ENCODE measurements at places on chromosomes 16 and 17.

GRCh38 chr17:339193-340061 is 13.2 kb downstream of the RPH3AL start:
- no peak for DNase-seq

GRCh38 chr17:69445132-69445531 is 30.6 kb downstream of the MAP2K6 start:
- DNase-seq = no peak

DNA sequence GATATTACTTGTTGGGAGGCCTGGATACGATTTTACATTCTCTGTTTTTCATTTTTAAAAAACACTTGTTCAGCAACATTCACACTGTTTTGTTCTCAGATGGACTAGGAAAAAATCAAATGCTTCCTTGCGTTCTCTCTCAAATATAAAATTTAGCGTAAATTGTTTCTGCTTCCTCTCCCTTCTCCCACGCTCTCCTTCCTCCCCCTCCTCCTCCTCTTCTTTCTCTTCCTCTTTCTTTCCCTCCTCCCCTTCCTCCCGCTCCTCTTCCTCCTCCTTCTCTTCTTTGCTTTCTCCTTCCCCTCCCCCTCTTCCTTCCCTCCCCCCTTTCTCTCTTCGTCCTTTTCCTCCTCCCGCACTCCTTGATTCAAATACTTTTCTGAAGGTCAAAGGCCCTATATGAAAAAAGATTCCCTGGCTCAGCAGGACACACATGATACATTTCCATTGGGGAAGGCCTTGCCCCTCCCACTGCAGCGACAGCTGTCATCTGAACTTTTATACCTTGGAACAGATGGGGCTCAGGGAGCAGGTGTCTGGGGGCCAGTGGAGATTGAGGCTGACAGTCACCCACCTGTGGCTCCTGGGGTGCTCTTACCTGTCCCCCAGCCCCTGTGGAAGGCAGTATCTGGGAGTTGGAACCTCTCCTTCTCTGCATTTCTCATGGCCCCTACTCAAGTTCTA is 99.4 kb upstream of the SDK2 start:
- no peak for DNase-seq

DNA sequence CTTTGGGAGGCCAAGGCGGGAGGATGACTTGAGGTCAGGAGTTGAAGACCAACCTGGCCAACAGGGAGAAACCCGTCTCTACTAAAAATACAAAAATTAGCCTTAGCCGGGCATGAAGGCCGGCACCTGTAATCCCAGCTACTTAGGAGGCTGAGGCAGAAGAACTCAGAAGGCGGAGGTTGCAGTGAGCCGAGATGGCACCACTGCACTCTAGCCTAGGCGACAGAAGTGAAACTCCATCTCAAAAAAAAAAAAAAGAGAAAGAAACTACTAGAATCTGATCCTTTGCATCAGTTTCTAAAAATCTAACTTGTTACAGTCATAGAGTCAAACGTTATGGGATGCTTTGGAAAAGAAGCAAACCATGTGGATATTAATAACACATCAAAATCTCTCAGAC is 1.6 kb upstream of the PECAM1 start:
- no peak for DNase-seq

GRCh38 chr16:3383045-3383448 is 17.8 kb downstream of the ZSCAN32 start:
- DNase-seq = no peak

- no peak for DNase-seq
These were observed 147.1 kb downstream of the RPTOR start for GRCh38 chr17:80691784-80692183.

DNA sequence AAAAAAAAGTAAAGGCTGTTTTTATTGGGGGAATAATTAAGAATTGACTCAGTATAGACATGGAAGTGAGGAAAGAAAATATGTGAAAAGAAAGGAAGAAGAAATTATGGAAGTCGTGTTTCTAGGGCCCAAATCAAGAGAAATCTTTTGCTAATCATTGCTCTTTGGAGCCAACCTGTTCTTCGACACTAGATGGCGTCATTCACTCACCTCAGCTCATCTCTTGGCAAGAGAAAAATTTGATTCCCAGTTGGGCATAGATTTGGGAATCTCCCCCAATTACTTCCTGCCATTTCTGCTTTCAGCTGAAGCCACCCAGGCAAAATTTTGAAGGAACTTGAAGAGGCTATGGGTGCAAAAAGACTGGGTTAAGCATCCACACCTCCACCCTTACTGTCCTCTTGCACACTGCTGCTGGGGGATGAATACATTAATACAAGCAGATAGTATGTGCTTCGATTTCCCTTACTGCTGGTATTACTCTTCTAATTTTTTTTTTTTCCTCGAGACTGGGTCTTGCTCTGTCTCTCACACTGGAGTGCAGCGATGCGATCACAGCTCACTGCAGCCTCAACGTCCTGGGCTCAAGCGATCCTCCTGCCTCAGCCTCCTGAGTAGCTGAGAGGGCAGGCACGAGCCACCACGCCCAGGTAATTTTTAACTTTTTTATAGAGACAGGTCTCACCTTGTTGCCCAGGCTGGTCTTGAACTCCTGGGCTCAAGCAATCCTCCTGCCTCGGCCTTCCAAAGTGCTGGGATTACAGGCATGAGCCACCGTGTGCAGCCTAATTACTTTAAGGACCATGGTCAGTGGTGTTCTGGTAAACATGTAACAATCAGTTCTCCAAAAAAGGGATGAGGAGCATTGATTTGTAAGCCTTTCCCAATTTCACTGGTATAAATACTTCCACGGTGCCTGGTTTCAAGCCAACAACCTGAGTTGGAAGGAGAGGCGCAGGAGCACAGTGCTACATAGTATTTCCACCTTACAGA is 13.5 kb downstream of the PSMD7 start:
- no peak for DNase-seq

- DNase-seq = no peak
These were observed 105.7 kb downstream of the PITPNC1 start for GRCh38 chr17:67482764-67483163.

DNA sequence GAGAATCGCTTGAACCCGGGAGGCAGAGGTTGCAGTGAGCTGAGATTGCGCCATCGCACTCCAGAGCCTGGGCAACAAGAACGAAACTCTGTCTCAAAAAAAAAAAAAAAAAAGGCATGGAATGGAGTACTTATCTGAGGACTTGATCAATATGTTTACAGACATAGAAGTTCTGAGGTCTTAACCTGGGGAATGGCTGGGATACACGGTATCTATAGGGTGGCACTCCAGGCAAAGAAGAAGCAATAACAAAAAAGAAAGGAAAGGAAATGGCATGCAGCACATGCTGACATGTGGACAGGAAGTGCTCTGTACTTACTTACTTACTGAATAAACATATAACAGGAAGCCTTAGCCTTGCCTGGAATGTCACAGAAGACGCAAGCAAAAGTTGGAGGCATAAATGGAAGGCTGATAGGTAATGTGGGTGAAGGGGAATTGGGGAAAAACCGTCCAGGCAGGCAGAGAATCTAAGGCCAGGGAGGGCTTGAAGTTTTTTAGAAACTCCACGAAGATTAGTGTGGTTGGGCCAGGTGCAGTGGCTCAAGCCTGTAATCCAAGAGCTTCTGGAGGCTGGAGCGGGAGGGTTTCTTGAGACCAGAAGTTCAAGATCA is 10.1 kb upstream of the SPOP start:
- no peak for DNase-seq

DNA sequence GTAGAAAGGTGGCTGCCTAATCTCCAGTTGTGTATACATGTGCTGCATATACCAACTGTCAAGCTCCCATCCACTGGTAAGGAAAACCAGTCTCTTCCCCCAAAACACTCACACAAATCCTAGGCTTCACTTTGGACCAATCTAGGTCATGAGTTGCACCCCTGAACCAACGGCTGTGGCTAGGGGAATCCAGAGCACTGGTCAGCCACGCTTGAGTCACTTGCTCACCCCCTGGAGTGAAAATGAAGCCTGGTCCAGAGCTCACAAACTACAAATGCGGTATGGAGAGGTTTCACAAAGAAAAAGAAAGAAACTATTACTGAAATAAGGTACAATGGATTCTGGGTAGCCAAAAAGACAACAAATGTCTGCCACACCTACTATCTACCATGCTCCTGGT is 66.1 kb upstream of the NLK start:
- no peak for DNase-seq

DNA sequence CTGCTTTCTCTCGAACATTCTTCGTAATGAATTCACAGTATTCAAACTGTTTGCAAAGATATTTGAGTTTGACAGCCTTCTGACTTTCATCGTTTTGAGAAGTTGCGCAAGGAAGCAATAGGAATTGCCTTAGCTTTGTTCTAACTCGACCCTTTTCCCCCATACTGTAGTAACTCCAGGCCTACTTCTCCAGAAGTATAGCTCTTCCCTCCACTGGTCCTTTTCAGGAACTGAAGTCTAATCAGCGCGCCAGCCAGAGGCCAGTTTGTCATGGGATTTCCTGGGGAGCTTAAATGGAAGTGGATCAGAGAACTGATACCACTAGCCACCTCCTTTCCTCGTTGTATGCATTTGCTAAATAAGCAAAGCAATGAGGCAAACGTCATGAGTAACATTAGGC is 27.9 kb downstream of the CDR2 start:
- no peak for DNase-seq

- no peak for DNase-seq
These were observed 5.5 kb upstream of the ZNF750 start for GRCh38 chr17:82845163-82845807.

GRCh38 chr16:8998108-8998507 is 34.4 kb upstream of the USP7 start:
- DNase-seq = no peak

DNA sequence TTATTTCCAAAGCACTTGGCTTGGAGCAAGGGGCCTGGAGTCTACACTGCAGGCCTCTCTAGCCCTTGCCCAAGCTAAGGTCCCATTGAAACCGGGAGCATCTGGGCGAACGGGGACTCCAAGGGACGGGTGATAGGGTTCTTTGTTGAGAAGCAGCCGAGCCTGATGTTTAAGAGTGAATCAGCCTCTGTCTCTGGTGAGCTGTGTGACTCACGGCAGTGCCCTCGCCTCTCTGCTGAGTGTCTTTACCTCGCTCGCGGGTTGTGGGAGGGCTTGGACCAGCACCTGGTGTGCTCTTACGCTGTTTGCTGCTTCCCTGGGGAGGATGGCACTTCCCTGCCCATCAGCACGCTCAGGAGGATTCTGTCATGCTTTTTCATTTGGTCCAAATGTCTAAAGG is 1.3 kb downstream of the HGS start:
- no peak for DNase-seq

DNA sequence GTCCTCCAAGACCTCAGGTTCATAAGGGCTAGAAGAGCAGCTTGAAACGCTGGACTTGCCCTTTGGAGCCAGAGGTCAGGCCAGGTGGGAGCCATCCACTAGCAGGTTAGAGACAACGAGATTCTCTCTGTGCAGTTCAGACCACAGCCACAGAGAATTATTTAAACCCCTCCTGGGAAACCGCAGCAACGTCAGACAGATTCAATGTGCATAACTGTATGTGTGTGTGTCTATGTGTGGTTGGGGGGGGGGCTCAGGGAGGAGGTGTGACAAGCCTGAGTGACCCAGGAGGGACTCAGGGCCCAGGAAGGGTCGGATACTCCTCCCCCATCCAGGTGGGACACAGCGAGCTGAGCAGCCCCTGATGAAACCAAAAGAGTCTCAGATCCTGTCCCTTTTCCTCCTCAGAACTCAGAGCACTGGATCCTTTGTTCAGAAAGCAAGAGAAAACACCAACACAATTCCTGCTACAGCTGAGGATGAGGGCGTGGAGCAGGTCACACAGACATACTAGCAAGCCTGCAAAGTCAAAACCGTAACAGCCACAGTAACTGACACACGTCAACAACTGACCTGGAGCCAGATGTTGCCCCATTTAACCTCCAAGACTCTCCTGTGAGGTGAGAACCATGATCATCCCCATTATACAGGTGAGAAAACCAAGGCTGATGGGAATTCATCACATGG is 66.8 kb downstream of the XYLT1 start:
- no peak for DNase-seq

- DNase-seq = no peak
These were observed 131.2 kb upstream of the CORO6 start for GRCh38 chr17:29753845-29754439.

DNA sequence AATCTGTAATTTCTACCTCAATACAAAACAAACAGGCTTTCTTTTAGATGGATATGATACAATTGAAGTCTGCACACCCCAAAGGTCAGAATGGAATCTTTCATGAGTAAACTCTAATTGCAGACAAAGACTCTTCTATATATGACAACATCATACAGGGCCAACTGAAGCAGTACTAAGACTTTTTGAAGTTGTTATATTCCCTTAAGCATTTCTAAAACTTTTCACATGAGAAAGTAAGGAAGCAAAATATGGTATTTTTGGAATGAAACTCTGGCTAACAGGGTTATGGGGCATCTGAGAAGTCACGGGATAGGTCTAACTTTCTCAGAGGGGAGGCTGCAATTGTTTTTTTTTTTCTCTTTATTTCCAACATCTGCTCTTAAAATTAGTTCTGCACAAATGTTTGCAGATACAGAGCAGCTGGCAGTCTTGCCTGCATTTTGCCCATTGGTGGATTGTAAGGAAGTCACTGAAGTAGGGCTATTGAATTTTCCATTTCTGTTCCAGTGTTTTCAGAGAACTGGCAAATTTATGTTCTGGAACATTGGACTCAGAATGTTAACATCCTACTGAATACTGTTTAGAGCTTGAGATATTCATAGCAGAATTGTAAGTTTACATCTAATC is 59.1 kb downstream of the SSH2 start:
- no peak for DNase-seq

DNA sequence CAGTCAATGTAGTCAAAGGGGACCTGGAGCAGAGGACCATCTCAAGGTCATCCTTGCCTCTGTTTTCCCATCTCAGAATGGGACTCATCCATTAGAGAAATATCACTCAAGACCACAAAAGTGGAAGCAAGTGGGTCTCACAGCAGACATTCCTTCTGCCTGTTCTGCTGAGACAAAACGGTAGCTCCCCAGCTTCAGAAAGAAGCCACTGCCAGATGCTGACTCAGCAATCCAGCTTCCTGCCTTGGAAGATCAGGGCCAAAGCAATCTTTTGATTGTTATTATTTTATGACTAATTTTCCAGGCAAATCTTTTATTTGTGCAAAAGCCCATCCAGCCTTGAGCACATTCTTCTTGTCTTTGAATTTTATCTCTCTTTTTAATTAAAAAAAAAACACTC is 86.8 kb downstream of the CCT6B start:
- DNase-seq = no peak

- no peak for DNase-seq
These were observed 47.8 kb upstream of the TBX2 start for GRCh38 chr17:61351745-61352407.

- no peak for DNase-seq
These were observed 45.4 kb downstream of the NKD1 start for GRCh38 chr16:50593410-50594150.
